ENCODE measurements at places on chromosomes 1 and 21.
A peak's percentile ranks its signal among the peaks of the same experiment; 100 is the strongest.

DNA sequence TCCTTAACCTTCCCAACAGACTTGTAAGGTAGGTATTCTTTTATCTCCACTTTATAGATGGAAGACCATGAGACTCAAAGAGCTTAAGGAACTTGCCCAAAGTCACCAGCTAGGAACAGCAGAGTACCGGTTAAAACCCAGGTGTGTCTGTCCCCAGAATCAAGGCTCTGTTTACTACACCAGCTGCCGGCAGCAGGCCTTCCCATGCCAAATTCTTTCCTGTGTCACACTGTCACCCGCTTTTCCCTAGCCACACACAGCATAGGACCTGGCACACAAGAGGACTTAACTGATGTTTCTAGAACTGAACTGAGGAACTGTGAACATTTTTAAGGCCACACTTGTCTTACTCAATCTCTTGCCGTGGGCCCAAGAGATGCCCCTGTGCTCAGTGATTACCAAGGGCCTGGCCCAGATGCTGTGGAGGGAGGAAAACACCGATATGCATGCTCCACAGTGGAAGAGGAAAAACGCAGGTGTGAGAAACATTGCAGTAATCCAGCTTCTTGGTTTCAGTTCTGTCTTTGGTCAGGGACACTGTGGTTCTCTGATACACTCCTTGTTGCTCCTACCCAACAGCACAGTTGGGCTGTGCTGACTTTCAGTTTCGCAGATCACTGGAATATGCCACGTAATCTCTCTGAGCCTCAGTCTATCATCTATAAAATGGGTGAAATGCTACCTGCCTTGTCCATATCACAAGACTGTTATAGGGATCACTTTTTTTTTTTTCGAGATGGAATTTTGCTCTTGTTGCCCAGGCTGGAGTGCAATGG is 13.9 kb upstream of the LY9 start:
- no peak for DNase-seq

DNA sequence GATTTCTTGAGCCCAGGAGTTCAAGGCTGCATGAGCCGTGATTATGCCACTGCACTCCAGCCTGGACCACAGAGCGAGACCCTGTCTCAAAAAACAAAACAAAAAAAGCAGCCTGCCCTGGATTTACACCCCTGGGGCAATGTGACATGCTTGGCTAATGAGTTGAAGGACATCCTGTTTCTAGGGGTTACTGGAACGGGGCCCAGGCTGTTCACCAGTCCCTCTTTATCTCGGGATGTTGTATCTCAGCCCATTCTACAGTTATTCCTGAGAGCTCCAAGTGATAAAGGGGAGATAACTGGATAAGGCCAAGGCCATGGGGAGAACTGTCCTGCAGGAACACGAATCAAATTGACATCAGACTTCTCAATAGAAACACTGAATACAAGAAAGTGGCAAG is 21.7 kb upstream of the S100A2 start:
- no peak for DNase-seq

- no peak for DNase-seq
Measured at GRCh38 chr1:160605792-160606479, 26.6 kb upstream of the CD84 start.

DNA sequence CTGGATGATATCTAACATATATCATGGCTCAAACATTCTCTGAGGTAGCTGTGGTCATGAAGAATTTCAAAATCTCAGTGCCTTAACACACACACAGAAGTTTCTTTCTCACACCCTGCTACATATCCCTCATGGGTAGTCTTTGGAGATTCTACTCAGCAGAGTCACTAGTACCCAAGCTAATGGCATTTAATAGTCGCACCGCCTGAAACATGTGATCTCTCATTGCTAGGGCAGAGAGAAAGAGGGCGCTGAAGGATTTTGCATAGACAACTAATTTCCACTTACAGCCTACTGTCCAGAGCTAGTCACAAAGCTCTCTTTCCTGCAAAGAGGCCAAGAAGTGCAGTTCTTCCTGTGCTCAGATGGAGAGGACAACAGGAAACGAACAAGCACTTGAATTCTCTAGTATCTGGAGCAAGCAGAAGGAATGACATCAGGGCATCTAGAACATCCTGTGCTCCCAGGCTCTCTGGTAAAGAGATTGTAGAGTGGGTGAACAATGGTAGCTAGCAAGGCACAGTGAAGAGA is 183.4 kb upstream of the PTBP2 start:
- peak; percentile 95 for DNase-seq

- DNase-seq: no peak
Measured at GRCh38 chr1:204222764-204223055, 8.9 kb upstream of the GOLT1A start.

GRCh38 chr1:222413991-222414549 is 133.8 kb downstream of the HHIPL2 start:
- DNase-seq: no peak

- DNase-seq: peak; percentile 28
Measured at GRCh38 chr1:202155478-202156021, 4.9 kb downstream of the PTPN7 start.

GRCh38 chr1:24391882-24392603 is 21.5 kb downstream of the STPG1 start:
- DNase-seq: peak; percentile 55

GRCh38 chr21:15259824-15260223 is 195.0 kb upstream of the NRIP1 start:
- no peak for DNase-seq

- no peak for DNase-seq
Measured at GRCh38 chr1:101144671-101145448, 92.0 kb upstream of the S1PR1 start.

GRCh38 chr21:28554660-28555475 is 437.8 kb downstream of the LTN1 start:
- DNase-seq: no peak

GRCh38 chr21:28235169-28235895 is 757.3 kb downstream of the LTN1 start:
- no peak for DNase-seq

- DNase-seq: no peak
Measured at GRCh38 chr1:108077991-108078390, 113.0 kb upstream of the VAV3 start.

GRCh38 chr21:28871388-28872010 is 121.2 kb downstream of the LTN1 start:
- DNase-seq: peak; percentile 51

GRCh38 chr1:62282909-62283755 is 36.1 kb downstream of the KANK4 start:
- DNase-seq: no peak

GRCh38 chr1:154741741-154742495 is 128.2 kb downstream of the KCNN3 start:
- peak; percentile 28 for DNase-seq

DNA sequence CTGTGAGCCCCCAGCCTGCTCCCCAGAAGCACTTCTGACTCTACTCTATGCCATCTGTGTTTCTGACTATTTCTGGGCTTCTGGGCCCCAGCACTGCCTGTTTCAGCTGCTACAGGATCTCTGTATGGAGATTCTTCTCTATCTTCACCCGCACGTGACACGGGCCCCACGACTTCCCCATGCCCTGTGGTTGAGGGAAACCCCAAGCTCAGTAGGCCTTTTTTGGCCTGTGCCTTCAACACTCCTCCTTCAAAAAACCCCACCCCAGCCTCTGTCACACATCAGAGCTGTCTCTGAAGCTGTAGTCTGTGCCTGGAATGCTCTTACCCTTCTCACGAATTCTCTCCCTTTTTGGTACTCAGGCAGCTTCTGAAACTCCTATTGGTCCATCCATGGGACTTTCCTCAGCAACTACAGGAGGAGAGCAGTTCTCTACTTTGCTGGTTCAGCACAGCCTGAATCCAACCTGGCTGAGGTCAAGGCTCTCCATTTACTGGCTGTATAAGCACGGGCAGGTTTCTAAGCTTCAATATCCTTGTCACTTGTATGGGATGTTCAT is 2.0 kb upstream of the NID1 start:
- no peak for DNase-seq

- no peak for DNase-seq
Measured at GRCh38 chr1:214416858-214417257, 134.5 kb downstream of the PTPN14 start.

DNA sequence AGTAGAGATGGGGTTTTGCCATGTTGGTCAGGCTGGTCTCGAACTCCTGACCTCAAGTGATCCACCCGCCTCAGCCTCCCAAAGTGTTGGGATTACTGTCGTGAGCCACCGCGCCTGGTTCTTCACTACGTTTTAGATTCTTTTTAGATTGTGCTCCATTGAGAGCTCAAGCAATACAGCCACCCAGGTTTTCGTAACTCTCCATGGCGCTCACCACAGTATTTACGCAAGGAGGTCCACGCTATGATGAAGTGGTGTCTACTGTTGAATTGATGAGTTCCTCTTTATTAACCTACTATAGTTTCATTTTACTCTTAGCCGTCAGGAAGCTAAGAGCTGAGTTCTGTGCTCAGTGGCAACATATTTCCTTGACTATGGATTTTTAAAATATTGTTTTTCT is 1.8 kb upstream of the KIF1B start:
- no peak for DNase-seq

- no peak for DNase-seq
Measured at GRCh38 chr1:93598396-93598795, 83.2 kb downstream of the BCAR3 start.

DNA sequence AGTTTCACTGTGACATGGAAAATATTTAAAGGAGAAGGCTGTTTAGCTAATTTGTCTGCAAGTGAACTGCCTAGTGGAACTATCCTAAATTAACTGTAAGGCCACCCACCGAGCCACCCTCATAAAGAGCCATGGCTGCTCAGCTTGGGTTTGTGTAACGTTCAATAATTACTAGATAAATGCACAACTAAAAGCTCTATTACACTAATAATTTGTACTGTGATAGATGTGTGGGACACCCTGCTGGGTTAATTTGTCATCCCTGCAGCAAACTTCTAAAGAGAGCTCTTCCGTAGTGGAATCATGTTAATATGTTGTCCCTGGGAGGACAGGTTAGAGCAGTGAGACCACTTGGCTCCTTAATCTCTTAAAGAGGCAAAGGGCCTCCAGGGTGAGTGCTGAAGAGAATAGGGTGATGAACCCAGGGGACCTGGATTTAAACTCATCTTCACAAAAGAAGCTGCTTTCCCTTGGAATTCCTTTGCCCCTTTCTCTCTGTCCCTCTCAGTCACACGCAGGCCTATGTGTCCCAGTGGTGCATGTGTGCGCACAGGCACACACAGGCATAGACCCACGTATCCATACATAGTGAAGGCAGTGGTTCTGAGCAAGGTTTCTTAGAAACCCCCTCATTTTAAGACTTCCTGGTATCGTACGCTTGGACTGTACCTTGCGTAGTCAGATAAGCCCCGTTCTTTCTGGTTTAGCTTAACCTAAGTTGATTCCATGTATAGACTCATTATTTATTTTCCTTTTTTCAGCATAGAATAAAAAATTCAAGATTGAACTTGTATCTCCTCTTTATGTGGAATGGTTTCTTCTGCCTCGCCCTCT is 310.3 kb downstream of the NFIA start:
- DNase-seq: no peak

DNA sequence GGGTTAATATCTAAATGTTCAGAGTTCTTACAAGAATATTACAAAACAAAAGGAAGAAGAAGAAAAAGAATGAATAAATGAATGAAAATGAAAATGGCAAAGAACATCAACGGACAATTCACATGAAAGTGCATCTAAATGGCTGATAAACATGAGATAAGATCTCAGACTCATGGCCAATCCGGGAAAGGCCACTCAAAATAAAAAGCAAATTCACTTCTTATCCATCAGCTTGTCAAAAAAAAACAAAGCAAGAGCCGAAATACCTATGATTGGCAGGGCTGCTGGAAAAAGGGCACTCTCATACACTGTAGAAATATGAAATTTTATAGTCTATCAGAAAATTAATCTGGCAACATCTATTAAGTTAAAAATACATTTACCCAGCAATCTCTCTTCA is 103.6 kb upstream of the EDEM3 start:
- DNase-seq: no peak

DNA sequence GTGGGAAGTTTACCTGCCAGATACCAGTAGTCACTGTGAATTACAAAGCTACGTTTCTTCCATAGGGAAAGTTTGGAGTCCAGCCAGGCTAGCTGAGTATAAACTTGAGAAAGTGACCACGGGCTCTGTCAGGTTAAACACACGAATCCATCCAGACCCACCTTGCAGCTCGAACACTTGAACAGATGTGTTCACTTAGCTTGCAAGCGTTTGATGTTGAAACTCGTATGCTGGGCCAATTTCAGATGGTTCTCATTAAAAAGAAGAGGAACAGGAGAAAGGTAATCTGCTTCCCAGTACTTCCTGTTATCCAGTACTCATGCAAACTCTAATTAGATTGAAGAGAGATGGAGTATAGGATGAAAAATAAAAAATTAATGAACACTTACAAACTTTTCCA is 636.4 kb downstream of the SMYD3 start:
- DNase-seq: peak; percentile 51

DNA sequence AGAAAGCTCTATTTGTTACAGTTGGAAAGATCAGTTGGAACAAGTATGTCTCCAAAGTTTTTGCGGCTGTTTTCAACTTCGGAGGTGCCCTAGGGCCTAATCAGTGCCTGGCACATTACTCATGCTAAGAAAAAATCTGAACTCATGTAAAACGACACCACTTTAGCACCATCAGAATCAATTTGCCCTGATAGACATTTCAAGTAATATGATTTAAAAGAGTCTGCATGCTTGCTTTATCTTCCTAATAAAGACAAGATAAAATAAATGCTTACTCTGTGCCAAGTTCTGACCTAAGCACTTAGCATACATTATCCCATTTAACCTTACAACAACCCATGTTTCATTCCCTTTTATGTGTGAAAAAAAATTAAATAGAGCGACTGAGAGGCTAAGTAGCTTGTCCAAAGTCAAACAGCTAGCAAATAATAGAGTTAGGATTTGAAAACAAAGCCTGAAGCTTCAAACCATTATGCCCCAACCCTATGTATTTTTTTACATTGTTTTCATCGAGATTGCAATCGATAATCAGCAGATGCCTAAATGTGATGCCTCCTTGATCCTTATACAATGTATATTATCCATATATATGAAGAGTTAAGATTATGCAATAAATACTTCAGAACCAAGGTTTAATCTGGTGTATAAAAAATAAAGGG is 91.3 kb downstream of the DENND1B start:
- DNase-seq: no peak

GRCh38 chr1:2231532-2232254 is 3.6 kb downstream of the SKI start:
- peak; percentile 78 for DNase-seq

GRCh38 chr21:14617871-14618270 is 71.8 kb upstream of the SAMSN1 start:
- peak; percentile 67 for DNase-seq

DNA sequence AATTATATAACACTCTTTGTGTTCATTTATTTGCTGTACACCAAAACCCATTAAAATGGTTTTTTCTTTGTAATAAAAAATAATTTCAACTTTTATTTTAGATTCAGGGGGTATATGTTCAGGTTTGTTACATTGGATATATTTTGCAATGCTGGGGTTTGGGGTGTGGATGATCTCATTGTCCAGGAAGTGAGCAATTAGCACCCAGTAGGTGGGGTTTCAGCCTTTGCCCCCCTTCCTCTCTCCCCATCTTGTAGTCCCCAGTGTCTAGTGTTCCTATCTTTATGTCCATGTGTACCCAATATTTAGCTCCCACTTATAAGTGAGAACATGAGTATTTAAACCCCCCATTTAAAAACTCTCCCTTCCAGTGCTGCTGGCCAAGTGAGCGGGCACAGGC is 184.6 kb downstream of the RHOU start:
- no peak for DNase-seq

GRCh38 chr21:36745459-36745858 is 46.5 kb downstream of the SIM2 start:
- no peak for DNase-seq
